HEK293T (cell line): ENCODE measurements at places on chromosomes 5 and 9.

- no peak for DNase-seq
Measured at GRCh38 chr9:35186524-35186923, 24.7 kb downstream of the UNC13B start.

DNA sequence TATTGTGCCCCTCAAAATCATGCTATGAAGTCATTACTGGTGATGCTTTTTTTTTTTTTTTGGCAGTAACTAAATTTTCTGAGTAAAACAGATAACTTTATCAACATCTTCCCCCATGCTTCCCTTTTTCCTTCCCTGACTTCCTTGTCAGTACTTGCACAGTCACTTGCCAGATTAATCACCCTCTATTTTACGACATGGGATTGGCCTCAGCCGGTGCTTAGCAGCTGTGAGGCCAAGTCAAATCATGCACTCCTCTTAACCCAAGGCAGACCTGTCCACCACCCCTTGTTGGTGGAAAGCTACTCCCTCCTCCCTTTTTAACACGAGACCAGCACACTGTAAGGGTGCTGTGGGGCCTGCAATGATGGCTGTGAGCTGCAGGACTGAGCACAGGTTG is 118.0 kb upstream of the OTULINL start:
- DNase-seq = peak; percentile 16

DNA sequence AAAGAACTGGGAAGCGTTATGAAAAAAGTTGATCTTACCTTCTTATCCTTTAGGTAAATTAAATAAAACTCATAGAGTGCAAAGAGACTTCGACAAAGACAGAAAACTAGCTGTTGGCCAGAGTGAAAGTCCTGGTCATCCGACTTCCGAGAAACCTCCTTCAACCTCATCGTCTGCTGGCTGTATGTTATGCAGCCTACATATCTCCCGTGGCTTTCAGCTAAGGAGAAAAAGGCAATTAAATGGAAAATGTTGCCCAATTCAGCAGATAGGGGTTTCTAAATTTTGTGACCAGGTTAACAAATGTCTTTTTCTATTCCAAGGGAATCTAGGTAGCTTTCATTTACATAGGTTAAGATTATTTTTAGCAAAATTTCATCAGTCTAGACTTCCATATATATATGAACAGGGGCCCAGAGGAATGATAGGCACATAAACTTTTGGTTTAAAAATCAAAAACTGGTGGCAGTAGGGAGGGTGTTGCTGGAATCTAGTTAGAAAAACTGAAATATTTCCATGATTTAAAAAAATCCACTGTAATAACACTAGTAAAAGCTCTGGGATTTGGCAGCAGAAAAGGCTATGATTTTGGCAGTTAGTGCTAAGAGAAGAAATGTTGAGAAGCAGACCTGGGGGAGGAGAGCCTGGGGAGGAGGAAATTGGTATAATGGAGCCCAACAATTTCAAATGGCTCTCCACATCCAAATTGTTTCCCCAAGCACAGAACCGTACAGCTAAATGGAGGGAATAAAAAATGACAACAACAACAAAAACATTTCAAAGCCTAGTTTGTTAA is 32.1 kb downstream of the RAI14 start:
- no peak for DNase-seq

GRCh38 chr9:122366074-122366660 is 4.7 kb upstream of the PTGS1 start:
- DNase-seq = no peak

- no peak for DNase-seq
Measured at GRCh38 chr5:164335837-164336236, 830.4 kb downstream of the MAT2B start.

DNA sequence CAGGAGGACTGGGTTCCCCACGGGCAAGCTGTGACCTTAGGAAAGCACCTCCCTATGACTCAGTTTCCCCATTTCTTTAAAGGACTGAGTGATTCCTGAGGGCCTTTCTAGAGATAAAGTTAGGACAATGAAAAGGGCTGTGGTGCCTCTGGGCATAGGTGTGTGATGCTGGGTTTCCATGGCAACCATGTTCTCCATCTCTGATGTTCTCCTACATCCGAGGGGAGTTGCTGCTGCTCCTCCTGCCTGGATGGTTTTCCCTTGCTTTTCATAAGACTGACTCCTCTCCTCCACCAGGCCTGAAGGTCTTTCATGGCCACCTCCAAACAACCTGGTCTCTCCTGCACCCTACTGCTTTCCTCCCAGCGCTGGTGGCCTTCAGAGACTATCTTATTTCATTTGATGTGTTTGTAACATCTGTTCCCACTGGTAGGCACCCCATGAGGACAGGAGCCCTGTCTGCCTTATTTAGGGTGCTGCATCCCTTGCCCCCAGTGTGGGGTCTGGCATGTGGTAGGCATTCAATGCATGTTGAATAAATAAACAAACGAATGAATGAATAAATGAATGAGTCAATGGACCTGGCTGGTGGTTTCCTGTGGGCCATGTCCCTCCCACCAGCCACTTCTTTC is 112.2 kb upstream of the HAND1 start:
- DNase-seq = no peak

DNA sequence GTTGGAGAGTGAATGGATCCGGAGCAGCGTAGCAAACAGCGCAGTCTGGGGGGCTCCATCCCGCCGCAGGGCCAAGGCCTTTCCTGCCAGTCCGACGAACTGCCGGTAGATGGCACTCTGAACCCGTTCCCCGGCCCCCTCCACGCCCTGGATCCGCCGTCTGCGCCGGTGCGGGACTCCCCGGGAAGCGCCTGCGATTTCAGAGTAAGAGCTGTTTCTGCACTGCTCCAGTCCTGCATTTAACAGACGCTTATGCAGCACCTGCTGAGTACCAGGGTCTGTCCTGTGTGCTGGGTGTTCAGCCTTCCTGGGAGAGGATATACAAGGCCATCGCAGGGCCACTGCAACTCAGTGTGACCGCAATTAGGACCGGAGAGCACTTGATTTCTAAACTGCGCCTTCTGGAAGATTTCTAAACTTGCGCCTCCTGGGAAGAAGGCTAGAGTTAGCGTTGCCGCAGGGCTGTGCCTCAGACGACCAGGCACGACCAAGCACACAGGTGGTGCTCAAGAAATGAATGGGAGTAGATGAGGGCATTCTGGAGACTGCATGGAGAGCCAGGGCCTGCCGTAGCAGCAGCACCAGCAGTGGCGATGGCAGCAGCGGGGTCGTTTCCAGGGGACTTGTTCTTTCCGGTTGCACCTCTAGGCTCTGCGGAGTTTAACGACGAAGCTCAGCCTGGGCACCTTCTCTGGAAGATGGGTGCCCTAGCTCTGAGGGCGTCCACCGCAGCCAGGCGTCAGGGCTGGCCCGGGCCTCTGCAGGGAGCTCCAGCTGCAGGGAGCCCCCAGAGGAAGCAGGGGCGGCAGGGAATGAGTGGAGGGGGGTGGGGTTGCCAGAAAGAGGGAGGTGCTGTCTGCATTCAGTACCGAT is 14.3 kb upstream of the TIFAB start:
- peak; percentile 88 for DNase-seq

GRCh38 chr9:132486706-132487350 is 76.8 kb downstream of the CFAP77 start:
- no peak for DNase-seq

- no peak for DNase-seq
Measured at GRCh38 chr9:122506964-122507363, 3.6 kb upstream of the OR1J2 start.

DNA sequence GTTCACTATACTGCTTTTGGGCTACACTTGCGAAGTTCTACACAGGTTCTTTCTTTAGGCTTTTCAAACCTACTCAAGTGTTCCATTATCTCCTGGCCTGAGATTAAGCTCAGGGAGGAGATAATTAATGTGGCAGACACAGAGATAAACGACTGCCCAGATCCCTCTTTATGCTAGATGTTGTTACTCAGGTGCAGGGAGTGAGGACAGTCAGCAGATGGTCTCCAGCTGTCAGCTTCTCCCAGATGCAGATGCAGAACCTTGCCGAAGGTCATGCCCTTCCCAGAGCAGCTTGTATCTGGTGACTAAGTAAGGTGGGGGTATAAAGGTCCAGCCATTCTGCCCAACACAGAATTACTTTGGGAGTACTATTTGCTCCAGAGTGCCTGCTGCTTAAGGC is 166.2 kb downstream of the ZNF462 start:
- DNase-seq = no peak

GRCh38 chr9:37408933-37409710 is 13.4 kb upstream of the GRHPR start:
- DNase-seq = no peak

GRCh38 chr9:114233491-114234185 is 78.3 kb downstream of the COL27A1 start:
- DNase-seq = no peak

DNA sequence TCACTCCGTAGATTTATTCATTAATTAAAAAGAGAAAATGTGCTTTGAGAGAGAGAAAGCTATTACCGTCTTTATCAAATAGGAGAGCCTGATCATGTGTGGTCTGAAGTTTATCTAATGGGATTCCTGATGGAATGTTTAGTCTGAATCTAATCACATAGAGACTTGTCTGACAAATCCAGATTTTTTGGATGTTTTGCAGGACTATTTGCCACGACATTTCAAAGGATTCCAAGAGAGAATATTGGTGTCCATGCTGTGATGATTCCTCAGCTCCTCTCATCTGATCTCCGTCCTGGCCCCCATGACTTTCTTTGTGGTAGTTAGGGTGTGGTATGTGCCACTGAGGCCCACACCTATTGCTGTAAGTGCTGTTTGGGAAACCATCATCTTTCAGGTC is 20.1 kb upstream of the CDKN2B start:
- DNase-seq = no peak

GRCh38 chr5:91641730-91642350 is 258.7 kb upstream of the ARRDC3 start:
- DNase-seq = peak; percentile 9

GRCh38 chr5:14208071-14209021 is 65.2 kb downstream of the TRIO start:
- no peak for DNase-seq
